ENCODE measurements at places on chromosomes 6 and 20.

DNA sequence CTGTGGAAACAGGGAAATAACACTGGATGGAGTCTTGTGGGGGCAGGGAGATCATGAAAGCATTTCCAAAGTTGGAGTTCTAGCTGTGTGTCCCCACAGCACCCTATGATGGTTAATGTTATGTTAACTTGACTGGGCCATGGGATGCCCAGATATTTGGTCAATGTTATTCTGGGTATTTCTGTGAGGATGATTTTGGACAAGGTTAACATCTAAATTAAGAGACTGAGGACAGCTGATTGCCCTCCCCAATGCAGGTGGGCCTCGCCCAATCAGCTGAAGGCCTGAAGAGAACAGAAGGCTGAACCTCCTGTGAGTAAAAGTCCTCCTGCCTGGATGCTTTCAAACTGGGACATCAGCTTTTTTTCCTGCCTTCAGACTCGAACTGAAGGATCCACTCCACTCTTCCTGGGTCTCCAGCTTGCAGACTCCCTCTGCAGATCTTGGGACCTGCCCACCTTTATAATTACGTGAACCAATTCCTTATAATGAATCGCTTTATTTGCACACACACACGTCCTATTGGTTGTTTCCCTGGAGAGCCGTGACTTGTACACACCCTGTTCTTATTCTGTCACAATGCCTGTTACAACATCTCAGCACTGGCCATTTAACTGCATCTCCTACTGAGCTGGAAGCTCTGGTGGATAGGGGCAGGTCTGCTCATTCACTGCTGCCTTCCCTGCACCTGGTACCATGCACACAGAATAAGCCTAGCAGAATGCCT lies 99.5 kb upstream of the IYD start:
- no peak for DNase-seq

DNA sequence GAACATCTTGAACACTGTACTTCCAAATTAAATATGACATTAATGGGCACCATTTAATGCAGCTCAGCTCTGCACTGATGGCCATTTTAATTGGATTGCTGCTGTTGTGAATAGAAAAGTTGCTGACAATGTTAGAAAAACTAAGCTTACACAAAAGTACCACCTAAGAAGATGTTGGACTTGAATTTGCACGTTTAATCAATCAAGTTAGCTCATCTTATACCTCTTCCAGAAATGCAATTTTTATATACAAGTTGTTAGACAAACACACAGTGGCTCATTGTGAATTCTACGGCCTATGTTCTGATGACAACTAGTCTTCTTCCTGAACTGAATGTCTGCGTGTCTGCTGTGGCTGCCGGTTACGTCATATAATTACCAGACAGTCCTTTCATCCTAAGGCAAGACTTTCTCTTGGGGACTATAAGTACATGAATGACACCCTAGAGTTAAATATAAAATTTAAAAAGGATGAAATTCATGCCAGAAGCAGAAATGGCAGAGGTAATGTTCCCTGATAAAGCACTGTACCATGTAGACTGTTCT lies 330.2 kb downstream of the EPM2A start:
- DNase-seq = no peak

DNA sequence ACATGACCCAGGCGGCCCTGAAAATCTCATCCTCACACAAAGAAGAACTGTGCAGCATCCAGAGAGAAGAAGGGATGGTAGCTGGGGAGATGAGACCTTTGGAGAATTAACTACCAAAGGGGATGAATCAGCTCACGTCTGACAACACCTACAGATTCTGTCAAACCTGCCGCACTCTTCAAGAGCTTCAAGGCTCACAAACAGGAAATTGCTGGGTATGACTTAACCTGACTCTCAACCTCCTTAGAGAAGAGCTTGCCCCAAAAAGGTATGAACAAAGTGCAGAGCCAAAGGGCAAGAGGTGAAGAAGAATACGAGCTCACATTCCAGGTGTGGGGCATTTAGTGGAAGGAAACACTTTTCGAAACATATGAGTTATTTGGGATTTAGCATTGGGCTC lies 139.8 kb downstream of the BACH2 start:
- DNase-seq = no peak

GRCh38 chr6:157766901-157767774 lies 55.9 kb upstream of the SNX9 start:
- DNase-seq = no peak

DNA sequence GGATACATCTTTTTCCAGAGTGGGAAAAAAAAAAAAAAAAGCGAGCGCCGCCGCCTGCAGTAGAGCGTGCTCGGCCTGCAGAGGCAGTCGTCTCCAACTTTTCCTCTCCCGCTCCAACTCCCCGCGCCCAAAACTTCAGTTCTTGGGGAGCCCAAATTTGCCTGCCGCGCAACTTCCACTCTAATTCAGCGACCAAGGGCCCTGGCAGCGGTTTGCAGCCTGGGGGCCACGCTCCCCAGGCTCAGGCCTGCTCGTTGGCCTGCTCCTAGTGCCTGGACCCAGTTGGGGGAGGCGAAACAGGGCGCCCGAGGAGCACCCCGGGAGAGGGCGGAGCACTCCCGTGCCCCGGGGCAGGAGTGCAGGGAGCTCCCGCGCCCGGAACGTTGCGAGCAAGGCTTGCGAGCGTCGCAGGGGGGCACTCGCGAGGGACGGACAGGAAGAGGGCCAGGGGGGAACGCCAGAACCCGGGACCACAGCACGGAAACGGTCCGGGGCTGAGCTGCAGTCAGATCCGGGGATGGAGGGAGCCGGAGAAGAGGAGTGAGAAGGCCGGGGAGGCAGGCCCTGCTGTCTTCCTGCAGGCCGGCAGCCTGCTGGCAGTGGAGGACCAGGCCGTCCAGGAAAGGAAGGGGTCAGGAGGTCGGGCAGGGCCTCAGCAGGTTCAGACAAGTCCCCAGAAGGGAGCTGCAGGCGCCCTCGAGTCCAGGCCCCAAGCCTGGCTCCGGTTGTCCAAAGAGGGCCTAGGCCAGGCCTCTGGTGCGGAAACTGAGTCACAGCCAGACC lies at the start of gene STX16:
STX16 (plus strand) TSS at position 508 of the 783 bp plus-strand sequence. CDS start 724 bp downstream, outside the sequence.
- DNase-seq = peak; percentile 93

DNA sequence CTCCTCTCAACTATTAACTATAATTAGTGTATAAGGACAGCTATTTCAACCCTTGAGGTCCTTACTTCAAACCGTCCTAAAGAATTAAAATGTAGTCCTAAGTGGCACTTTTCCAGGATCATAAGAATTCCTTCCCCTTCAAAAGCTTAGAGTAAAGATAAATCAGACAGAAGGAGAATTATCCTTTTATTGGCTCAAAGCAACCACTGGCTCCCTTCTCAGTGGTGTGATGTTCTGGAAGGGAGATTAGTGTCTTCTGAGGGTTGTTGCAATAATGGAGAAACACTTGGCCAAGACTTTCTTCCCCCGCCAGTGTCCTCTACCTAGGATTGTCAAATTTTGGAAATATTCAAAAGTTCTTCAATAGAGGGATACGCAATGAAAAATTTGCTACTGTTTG lies 89.1 kb upstream of the PLEKHG1 start:
- DNase-seq = no peak

DNA sequence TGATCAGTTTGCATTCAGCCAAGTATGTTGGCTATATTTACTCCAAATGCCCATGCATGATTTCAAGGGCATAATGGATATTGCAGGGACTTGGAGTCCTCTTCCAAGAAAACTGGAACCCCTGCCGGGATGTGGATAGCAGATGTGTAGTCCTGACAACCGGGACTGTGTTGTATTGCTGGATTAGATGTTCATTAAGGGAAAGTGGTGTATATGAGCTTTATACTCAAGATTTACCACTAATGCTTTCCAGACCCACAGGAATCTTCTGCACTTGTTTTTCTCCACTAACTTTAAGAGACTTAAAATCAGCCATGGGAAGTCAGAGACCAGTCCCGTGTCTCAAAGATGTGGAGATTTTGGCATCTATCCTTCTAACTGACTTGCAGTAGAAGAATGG lies 770.9 kb downstream of the HDGFL1 start:
- no peak for DNase-seq

GRCh38 chr6:85023721-85024120 lies 259.3 kb upstream of the TBX18 start:
- DNase-seq = no peak

- peak; percentile 55 for DNase-seq
Measured at GRCh38 chr20:51345601-51346101, 196.9 kb downstream of the NFATC2 start.

- DNase-seq = no peak
Measured at GRCh38 chr6:100462706-100463629, 1.8 kb downstream of the SIM1 start.

- no peak for DNase-seq
Measured at GRCh38 chr6:7833751-7834070, 76.9 kb downstream of the TXNDC5 start.

GRCh38 chr6:11164717-11165646 lies 53.5 kb upstream of the ERVFRD-1 start:
- DNase-seq = no peak

- DNase-seq = no peak
Measured at GRCh38 chr6:26473429-26473757, 15.6 kb downstream of the BTN2A1 start.

DNA sequence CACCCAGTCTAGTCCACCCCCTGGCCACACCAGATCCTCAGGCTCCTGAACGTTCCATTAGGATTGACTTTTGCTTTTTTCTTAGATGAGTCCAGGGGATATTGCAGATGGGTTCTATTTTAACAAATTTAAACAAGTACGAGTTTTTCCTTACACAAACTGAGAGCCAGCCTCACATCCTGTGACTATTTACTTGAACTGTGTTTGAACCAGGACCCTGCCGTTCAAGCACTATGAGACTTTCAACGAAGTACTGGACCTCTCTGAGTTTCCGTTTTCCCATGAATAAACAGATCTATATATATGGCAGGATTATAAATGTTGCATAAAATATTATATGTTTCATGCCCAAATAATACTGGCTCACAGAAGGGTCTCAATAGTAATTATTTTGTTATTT lies 1.4 kb upstream of the METTL24 start:
- no peak for DNase-seq

- DNase-seq = no peak
Measured at GRCh38 chr6:127900935-127901334, at the start of gene THEMIS. TSS of gene THEMIS (minus strand) at chr6:127901058. CDS start at chr6:127900932, 126 bp downstream.

- no peak for DNase-seq
Measured at GRCh38 chr6:122553697-122554096, 56.5 kb upstream of the PKIB start.

DNA sequence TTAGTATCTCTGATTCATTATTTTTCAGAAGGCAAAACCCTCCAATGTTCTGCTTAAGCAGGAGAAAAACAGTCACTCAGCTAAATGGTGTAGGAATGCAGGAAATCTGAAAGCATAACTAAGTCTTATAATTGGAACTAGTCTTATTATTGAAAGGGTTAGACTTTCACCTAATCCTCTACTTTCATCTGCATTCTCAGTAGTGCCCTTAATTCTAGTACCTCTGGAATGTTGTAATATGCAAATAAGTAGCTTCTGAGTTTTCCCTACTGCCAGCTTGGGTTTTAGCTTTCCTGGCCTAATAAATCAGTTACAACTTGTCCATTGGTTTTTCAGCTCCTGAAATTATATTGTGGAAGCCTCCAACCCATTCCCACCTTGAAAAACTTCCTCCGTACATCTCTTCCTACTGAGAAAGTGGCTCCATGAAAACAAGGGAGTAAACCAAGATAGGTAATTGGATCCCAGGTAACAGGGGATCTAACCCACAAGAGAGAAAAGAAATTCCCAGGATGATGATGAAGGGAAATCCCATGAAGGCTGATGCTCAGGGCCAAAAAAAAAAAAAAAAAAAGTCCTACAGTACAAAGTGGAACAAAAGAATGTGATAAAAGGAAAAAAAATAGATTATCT lies 147.0 kb downstream of the TBC1D32 start:
- no peak for DNase-seq

GRCh38 chr20:23161968-23162696 lies 76.0 kb upstream of the CD93 start:
- DNase-seq = peak; percentile 95

- peak; percentile 34 for DNase-seq
Measured at GRCh38 chr20:36175016-36175415, 20.5 kb downstream of the EPB41L1 start.

DNA sequence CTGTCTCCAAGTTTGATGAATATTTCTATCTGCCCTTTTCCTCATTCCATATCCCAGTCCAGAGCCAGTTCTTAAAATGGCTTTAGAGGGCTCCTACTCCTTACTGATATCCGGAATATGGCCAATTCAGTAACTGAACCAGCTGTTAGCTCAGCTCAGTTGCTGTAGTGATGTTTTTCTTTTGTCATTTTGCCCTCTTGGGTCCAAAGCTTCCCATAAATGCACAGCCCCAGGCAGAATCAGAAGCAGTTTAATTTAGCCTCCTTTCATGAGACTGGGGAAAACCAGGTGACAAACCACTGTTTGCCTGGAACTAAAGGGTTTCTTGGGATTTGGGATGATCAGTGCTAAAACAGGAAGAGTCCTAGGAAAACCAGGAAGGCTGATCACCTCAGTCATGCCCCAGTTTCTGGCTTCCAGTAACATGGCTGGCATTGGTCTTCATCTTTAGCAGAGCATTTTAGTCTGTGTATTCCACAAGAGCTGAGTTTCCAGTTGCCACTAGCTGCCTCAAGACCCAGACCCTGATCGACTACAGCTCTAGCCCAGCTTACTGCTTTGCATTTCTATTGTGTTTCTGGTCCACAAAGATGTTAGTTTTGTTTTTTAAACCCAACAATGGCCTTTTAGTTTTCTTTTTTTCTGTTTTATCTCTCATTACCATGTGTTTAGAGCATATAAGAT lies 40.6 kb upstream of the REV3L start:
- DNase-seq = no peak

DNA sequence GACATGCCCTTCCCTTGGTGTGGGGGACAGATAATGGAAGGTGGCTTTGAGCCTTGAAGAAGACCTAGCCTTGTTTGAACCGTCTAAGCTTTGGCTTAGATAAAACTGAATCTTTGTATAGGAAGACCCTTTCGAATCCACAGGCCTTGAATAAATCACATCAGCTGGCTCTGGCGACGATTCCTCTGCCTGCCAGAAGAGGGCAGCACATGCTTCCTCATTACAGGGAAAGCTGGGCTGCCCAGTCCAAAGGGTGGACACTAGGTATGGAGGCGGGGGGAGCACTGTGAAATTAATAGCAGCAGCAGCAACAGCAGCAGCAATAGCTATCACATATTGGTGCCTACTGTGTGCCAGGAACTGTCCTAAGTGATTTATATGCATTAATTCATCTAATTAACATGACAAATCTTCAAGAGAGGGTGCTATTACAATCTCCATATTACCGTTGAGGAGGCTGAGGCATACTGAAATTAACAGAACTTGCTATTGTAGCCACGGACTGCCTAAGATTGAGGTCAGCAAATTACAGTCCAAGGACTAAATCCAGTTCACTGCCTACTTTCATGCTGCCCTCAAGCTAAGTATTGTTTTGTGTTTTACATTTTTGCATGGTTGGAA lies 85.1 kb downstream of the CLIC5 start:
- DNase-seq = peak; percentile 51

- no peak for DNase-seq
Measured at GRCh38 chr20:16477632-16478031, 95.6 kb downstream of the KIF16B start.
